ENCODE measurements at places on chromosomes 7 and 10.
A peak's percentile ranks its signal among the peaks of the same experiment; 100 is the strongest.

DNA sequence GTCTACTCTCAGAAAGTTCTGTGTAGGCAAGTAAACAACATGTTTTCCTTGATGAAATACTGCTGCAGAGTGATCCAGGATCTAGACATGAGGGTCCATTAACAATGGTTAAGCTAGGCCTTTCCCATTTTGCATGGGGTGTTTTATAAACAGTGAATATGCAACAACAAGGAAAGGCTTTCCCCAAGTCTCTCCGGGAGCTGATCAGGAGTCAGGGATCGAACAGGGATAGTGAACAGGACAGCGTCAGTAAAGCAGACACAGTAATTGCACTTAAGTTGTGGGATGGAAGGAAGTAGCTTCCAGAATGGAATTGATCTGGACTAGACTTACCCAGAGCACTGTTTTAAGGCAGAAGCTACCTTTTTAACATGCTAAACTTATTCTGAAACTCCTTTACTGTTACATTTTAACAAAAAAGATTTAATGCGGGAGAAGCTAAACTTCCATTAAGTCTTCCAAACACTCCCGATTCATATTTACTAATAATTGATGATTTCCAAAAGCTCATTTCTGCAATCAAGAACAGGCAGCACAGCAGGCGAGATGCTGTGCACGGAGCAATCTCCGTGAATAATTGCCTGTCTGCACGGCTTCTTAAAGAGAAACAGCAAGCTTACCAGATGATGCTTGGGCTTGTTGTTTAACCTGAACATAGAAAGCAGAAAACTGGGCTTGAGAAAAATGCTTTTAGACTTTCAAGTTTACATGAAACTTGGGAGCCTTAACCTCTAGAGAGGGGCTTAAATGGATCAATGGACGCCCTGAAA is 50.3 kb upstream of the DOCK1 start:
- DNase-seq, result no peak

DNA sequence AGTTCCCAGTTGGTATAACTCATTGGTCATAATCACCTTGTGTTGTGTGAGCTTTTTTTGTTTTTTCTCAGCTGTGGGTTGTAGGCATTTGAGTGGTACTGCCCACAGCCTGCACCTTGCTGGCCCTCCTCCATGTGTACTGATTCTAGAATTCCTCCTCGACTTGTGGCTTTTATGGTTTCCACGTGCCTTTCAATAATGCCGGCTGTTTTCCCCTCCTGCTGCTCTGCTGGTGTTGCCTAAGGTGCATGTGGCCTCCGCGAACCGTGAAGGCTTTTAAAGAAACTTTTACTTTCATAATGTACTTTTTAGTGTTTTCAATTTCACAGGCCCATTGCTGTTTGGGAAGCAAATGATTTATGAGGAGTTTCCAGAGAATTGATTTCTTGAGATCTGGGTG is 518.0 kb downstream of the REEP3 start:
- no peak for DNase-seq

- no peak for DNase-seq
Measured at GRCh38 chr7:11155883-11156282, 182.2 kb downstream of the PHF14 start.

DNA sequence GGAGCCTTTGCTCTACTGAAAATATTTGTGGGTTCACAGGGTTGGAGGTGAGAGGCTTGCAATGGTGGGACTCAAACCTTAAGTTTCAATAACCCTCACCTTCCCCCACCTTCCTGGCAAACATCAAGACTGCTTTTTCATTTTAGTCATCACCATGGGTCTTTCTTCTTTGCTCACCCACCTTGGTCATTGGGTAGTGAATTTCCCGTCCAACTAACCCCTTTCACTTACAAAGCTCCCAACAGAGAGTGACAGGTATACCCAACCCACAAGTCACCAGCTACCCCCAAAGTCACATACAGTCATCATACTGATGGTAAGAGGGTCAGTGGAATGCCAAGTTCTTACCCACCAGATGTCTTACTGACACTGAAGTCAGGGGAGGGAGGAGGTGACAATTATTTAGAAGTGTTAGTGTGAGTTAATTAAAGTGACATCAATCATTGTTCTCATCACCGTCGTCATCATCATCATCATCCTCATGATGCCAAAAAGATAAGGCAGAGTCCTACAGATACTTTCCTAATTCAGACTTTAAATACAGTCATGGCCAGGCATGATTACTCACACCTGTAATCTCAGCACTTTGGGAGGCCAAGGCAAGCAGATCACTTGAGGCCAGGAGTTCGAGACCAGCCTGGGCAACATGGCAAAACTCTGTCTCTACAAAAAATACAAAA is 49.0 kb downstream of the PIK3AP1 start:
- DNase-seq, result no peak

GRCh38 chr10:49053053-49053997 is 62.0 kb downstream of the VSTM4 start:
- no peak for DNase-seq

DNA sequence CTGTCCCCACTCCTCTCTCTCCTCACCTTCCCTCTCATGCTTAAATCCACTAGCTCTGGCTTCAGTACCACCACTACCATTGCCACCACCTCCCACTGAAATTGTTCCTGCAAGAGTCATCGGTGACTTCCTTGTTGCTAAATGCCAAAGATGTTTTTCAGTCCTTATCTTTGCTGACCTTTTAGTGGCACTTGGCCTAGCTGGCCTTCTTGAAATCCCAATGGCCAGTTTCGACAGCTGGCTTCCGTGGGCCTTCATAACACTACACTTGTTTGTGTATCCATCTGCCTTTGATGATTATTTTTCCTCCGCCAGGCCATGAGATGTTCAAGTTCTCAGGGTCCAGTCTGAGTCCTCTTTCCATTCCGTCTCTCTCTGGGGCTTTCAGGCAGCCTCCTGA is 118.2 kb upstream of the NANOS1 start:
- DNase-seq, result no peak

DNA sequence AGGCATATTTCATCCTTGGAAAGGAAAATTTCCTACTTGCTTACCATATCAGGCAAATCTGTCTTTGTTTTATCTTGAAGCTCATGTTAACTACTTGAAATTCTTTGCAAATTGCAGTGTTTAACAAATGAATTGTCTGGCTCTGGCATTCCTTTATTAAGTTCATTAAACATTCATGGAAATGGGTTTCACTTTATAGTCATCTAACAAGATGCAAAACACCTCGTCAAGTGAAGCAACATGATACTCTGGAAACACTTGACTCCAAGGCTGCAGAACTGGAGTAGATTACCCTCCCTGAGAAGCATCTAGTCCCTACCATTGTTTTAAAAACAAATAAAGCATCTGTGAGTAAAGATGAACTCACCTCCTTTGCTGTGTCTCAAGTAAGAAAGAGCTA is 1086.9 kb downstream of the NRG3 start:
- no peak for DNase-seq

- DNase-seq, result peak; percentile 56
Measured at GRCh38 chr10:133336577-133337369, at the start of gene CALY. CALY (minus strand) TSS chr10:133336896; CDS start chr10:133328989, 7,907 bp downstream.

GRCh38 chr10:97267671-97268070 is 24.8 kb downstream of the ARHGAP19 start:
- DNase-seq, result no peak

DNA sequence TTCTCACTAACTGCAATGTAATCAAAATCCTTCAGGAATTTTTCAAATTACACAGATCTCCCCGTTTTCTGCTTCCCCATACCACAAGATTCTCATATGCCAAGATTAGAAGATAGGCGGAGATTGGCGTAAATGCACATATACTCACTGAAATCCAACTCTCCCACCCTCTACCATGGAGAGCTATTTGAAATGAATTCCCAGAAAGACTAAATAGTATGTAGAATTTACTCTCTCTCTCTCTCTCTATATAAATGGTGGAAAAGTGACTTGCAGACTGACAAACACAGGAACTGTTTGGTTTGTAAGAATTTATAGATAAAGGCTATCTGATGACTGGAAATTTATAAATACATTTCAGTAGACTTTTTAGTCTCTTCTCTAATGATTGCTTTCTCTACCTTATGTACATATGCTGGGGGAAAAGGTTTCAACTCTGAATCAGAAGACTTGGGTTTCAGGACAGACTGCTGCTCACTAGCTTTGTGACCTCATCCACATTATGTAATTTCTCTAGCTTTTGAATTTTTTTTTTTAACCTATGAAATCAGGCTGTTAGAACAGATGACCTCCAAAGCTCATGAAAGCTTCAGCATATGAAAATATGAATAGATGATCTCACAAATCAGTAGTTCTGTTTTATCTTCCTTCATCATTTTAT is 67.8 kb upstream of the CSTF2T start:
- no peak for DNase-seq

- no peak for DNase-seq
Measured at GRCh38 chr7:18659746-18660145, 164.2 kb downstream of the HDAC9 start.

GRCh38 chr7:132738254-132738653 is 162.0 kb upstream of the PLXNA4 start:
- DNase-seq, result no peak

- no peak for DNase-seq
Measured at GRCh38 chr10:62170732-62171131, 97.9 kb downstream of the RTKN2 start.

GRCh38 chr7:78399033-78399769 is 600.6 kb downstream of the PHTF2 start:
- no peak for DNase-seq

- DNase-seq, result no peak
Measured at GRCh38 chr7:137852108-137852507, 5.3 kb upstream of the DGKI start.

- no peak for DNase-seq
Measured at GRCh38 chr10:128624656-128625530, 498.7 kb upstream of the MKI67 start.

Measured in stimulated activated CD8-positive, alpha-beta memory T cell treated with anti-CD3 and anti-CD28 coated beads, Interleukin-4, amount 100 ng/mL, for 24 hours (primary cell).